ENCODE measurements at places on chromosomes 2 and 18.

- no peak for DNase-seq
These were observed 59.3 kb downstream of the DPP4 start for GRCh38 chr2:162014751-162015150.

DNA sequence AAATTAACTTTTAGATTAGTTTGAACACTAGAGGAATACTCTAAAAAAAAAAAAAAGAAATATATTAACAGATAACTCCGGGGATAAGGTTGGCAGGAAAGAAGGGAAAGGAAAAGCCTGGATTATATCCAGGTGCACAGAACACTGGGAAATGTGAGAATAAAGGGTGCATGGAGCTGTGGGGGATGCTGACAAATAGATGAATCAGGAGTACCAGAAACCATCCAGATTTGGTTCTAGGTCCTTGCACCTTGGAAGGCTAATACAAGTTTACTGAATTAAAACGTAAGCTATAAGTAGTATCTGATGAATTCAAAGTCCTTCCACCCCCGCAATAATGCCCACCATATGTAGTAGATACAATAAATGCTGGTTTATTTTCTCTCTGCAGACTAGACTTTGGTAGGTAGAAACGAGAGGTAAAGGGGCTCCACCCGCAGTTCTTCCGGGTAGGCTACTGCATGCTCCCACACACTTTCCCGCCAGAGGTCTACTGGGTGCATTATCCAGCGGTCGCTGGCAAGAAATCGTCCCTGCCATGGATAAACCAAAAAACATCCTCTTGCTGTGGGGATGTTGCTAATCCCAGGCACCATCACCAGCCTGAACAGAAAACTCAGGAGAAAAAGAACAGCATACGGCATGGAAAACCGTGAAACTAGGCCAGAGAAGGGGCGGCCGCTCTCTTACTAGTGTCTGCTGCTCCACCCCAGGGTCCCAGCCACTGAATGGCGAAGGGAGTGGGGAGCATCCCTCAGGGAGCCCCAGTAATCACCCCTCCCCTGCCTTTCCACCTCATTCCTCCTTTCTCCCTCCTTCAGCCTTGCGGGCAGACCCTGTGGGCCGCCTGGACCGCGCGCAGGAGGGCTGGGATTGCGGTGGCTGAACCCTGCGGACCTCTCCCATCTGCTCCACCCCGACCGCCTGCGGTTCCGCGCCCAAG lies 1.5 kb downstream of the CNRIP1 start:
- DNase-seq = no peak

- no peak for DNase-seq
These were observed 97.3 kb upstream of the STK39 start for GRCh38 chr2:168344706-168345105.

- no peak for DNase-seq
These were observed 2.2 kb downstream of the RND3 start for GRCh38 chr2:150485114-150485870.

- DNase-seq = no peak
These were observed 52.7 kb upstream of the ITM2C start for GRCh38 chr2:230812033-230812432.

- DNase-seq = no peak
These were observed 50.8 kb downstream of the TRABD2A start for GRCh38 chr2:84830095-84830494.

- no peak for DNase-seq
These were observed 59.1 kb downstream of the ZNF385B start for GRCh38 chr2:179802051-179802882.

DNA sequence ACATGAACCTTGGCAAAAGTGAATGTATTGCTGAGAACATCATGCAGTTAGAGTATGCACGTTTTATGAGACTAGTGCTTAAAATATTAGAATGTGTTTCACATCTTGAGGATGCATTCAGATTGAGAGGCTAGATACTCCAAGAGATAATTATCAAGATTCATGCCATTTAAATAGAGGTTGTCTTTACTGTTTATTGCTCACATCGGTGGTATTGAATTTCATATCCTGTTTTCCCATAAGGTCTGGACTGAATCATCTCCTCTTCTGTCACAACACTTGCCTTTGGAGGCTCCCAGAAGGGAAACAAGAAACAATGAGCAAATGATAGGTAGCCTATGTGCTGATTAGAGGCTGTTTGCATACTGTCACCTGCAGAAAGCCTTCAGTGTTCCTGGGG lies 83.8 kb downstream of the CLHC1 start:
- DNase-seq = no peak

GRCh38 chr2:16869711-16870110 lies 204.1 kb upstream of the CYRIA start:
- DNase-seq = no peak

DNA sequence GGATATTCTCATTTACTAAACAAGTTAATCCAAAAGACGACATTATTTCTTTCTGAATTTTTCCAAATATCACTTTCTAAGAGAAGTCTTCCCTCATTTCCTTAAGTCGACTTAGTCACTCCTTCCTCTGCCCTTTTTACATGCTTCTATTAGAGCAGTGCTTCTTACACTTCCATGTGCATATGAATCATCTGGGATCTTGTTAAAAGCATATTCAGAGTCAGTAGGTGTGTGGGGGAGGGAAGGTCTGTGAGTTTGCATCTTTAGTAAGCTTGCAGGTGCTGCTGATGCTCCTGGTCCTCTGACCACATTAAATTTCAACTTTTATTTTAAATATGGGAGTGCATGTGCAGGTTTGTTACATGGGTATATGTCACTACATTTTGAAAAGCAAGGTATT lies 582.6 kb downstream of the NRXN1 start:
- no peak for DNase-seq

GRCh38 chr2:12506846-12507245 lies 209.9 kb upstream of the TRIB2 start:
- no peak for DNase-seq

DNA sequence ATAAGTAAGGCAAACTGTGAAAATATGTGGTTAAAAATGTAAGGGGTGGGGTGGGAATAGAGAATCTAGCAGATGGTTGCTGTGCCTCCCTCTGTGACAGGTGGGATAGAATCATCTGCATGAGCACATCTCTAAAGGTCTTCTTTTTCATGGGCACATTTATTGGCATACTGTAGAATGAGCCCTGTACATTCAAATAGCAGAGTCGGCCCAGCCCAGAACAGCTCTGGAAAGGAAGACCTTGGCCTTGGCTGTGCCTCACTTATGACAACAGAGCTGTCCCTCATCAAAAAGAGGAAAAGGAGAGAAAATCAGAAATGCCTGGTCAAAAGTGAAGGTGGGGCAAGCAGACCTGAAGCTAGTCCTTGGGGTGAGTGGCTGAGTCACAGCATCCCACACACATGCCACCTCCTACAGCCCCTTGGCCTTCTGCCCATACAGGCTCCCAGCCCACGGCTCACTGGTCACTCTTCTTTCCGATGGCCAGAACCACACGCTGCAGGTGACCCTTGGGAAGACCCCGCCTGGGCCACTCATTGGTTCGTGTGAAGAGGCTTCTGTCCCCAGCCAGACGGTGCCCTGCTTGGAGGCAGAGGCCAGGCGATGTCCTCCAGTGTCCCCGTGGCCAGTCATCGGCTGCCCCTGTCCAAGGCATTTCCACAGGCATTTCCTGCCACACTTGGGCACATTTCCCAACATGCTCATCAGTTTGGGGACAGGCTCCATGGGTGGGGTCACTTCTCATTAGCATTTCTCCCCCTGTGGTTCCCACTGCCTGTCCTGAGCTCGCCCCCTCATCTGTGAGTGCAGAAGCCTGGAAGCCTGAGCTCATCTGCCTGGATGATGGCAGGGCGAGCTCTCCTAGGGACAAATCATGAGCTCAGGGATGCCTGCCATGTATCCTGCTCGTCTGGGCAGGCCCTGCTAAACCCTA lies 113.6 kb downstream of the MCFD2 start:
- DNase-seq = no peak

DNA sequence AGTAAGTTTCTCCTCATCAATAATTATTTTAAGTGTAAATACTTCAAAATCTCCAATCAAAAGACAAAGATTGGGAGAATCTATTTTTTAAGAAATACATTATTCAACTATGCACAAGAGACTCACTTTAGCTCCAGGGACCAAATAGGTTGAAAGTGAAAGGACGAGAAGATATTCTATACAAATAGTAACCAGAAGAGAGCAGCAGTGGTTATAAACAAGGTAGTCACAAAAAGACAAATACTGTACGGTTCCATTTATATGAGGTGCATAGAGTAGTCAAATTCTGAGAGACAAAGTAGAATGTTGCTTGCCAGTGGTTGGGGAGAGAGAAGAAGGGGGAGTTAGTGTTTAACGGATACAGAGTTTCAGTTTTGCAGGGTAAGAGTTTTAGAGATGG lies 69.8 kb downstream of the POU3F3 start:
- no peak for DNase-seq

- DNase-seq = no peak
These were observed 21.9 kb upstream of the SEMA4C start for GRCh38 chr2:96891591-96892333.

DNA sequence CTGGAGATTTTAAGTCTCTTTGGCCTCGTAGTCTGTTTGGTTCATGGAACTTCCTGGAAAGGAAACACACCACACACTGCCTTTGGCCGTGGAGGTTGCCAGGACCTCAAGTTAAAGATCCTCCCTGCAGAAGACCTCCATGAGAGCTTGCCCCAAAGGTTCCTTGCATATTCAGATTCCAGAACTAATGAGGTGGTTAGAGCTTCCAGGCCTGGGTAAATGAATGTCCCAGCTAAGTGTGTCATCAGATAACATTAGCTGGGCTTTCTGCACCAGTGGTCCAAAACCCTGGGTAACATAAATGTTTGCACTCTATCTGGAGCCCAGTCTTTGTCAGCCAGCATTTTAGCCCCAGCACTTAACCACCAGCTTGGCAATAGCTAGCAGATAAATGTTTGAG lies 122.1 kb upstream of the EML6 start:
- no peak for DNase-seq

DNA sequence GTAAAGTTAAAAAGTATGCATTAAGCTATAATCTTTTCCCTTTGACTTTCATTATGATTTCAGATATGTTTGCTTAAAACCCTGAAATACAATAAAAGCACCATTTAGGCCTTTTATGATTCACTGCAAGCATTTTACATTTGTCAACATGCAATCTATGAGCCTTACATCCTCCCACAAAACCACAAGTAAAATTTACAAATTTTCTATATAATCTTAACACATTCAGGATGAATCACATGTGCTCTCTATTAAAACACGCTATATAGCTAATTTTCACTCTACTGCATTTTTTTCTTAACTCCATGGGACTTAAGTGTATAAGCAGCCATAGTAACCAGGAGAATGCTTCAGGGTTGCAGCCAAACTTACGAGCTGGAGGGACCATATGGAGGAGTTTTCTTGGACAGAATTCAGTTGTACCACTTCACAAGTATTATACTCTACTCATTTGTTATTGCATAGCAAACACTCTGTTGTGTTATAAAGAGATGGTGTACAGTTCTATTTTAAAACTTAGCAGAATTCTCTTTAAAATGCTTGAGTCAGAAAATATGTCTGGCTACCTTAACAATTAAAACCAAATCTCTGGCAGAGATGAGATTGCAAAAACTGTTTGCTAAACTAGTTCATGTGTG lies 293.2 kb downstream of the ALK start:
- DNase-seq = no peak

DNA sequence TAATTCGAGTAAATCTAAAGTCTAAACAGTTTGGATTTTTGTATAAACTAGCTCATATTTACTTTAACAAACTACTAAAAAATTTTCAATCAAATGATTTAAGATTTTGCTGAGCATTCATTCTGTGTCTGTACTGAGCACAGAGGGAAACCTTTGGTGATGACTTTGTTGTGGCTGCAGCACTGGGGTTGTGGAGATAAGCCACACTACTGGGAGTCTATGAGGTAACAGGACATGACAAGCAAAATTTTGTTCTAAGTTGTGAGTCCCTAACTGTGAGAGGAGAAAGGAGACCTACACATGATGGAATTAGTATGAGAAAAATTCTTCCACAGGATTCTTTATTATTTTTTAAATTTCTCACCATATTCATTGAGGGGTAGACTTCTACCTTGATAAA lies 933.7 kb upstream of the LRATD1 start:
- no peak for DNase-seq

GRCh38 chr2:98907385-98907784 lies 28.6 kb downstream of the CRACDL start:
- DNase-seq = no peak

- no peak for DNase-seq
These were observed 21.4 kb downstream of the FAM98A start for GRCh38 chr2:33577668-33578067.

- no peak for DNase-seq
These were observed 79.8 kb upstream of the CAVIN2 start for GRCh38 chr2:191926671-191927070.

DNA sequence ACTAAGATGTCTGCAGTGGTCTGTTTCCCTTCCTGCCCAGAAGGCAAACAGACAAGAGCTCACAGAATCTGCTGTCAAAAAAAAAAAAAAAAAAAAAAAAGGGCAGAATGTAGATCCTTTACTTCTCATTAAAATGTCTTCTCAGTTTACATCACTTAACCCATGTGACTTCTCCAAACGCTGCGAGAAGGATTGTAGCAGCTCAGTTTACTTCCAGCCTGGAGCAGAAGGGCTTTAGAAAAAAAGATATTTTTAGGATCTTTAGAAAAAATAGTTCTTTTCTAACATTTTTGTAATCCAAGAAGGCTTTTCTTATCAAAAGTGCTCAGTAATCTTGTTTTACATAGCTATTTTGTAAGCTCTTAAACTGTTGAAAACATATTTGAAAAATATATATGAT lies 425.4 kb downstream of the CNTNAP5 start:
- no peak for DNase-seq

DNA sequence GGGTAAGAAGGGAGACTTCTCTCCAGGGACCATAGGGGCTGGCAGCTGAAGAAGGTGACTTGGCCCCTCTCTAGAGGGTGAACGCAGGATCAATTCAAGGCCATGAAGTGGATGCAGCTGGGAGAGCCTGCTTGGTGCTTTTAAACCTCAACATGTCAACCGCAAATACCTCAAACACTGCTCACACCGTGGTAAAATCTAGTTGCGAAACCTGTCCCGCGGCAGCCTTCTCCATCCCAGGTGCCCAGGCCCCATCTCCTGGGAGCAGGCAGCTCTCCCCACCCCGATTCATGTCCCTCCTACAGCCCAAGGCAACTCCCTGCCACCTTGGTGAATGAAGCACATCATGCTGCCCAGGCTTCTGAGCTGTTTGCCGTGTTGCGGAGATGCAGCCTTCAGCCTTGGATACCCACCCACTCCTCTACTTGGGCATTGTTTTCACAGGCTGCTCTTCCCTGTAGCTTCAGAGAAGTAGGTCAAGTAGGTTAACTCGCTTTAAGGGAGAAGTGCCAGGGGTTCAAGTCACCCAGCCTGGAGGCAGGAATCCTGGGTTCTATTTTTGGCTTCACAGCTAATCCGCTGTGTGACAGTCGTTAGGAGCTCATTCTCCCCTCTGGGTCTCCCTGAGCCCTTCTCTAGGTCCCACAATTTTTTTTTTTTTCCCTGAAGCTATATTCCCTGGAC lies 6.2 kb upstream of the EFR3B start:
- DNase-seq = no peak

GRCh38 chr2:222423632-222424275 lies 589 bp upstream of the SGPP2 start:
- DNase-seq = peak; percentile 38

GRCh38 chr2:127715778-127716449 lies 14.6 kb downstream of the SFT2D3 start:
- no peak for DNase-seq

GRCh38 chr2:225865468-225865867 lies 466.0 kb downstream of the NYAP2 start:
- DNase-seq = no peak

- no peak for DNase-seq
These were observed 154.4 kb upstream of the CREB1 start for GRCh38 chr2:207375207-207375875.

- no peak for DNase-seq
These were observed at the start of gene GREB1L for GRCh38 chr18:21242141-21242779. TSS of gene GREB1L (plus strand) at chr18:21242232. CDS start at chr18:21383519, 141,287 bp downstream.

Measured in stimulated activated CD4-positive, alpha-beta T cell treated with anti-CD3 and anti-CD28 coated beads, Interleukin-1b, Interleukin-23, amount 100 ng/mL, for 1 hour (primary cell).